Stimulated activated CD8-positive, alpha-beta memory T cell treated with anti-CD3 and anti-CD28 coated beads, Interleukin-12 subunit alpha, Interleukin-12 subunit beta, amount 100 ng/mL, for 1 hour (primary cell): ENCODE measurements at places on chromosomes 2 and 18.

DNA sequence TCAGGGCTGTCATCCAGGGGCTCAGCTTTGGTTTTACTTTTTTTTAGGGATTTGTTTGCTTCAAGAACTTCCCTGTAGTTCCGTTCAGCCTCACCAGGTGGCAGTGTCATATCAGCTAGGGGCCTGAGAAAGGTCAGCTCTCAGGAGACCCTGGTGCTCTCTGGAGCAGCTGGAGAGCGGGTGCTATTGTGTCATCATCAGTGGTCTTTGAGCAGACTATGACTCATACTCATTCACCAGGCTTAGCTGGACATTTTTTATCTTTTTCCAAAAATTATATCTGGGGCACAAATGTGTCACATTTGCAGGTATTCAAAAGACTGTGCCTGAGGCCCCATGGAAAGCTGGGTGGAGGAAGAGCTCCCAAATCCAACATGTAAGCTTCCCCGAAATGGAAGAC lies 24.4 kb downstream of the ZNF892 start:
- DNase-seq: no peak

DNA sequence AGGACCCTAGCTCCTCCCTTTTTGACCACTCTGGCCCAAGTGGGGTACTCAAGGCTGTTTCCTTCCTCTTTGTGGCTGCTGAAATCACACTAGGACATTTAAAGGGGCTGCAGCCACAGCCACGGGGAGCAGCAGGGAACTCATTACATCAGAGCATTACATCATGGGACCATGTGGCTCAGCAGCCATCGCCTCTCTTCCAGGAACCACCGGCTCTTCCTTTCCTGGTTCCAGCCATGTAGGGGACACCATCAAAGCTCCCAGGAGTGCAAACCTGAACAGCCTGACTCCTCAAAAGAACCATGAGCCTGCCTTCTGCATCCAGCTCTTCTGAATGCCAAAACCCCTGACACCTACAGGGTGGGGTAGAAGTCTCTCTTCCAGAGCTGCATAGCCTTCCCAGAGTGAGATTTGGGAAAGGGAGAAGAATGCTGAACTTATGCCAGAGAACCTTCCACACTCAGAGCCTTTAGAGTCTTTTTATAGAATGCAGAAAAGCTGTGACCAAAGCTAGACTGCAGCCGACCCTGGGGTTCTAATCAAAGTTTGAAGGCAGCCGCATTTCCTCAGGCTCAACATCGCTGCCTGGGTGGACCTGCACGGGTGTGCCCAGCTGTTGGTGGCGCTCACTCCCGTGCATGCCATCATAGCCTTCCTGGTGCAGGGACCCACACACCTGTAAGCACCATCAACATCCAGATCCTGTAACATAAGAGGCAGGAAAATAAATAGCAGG lies 121.7 kb downstream of the KLHL29 start:
- DNase-seq: no peak

GRCh38 chr2:64750001-64750816 lies 96.5 kb upstream of the SERTAD2 start:
- no peak for DNase-seq

- DNase-seq: no peak
Observed at GRCh38 chr2:202613479-202613878, 21.3 kb upstream of the FAM117B start.

DNA sequence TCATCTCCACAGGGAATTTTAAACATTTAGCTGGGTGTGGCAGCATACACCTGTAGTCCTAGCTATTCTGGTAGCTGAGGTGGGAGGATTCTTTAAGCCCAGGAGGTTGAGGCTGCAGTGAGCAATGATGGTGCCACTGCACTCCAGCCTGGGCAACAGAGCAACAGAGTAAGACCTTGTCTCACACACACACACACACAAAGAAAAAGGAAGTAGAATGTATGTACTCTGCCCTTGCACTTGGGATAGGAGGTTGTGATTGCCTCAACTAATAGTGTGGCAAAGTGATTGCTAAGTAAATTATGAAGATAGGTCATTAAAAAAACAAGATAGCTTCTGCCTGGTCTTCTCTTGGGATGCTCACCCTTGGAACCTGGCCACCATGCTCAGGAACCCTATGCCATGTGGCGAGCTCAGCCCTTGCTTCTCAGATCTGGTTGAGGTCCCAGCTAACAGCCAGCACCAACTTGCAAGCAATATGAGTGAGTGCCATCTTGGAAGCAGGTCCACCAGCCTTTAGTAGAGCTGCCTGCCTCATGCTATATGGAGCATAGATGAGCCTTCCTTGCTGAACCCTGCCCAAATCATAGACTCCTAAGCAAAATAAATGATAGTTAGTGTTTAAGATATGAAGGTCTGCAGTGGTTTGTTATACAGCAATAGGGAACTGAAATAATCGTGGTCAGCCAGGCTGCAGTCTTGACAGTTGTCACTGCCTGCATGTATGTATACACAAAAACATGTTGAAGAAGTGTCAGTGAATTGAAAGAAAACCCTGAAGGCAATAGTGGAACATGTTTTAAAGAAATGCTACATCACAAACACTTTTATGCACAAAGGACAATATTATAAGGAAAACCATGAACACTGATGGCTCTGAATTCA lies 30.1 kb upstream of the PNO1 start:
- DNase-seq: no peak

- DNase-seq: no peak
Observed at GRCh38 chr2:201507725-201508124, 56.2 kb downstream of the STRADB start.

DNA sequence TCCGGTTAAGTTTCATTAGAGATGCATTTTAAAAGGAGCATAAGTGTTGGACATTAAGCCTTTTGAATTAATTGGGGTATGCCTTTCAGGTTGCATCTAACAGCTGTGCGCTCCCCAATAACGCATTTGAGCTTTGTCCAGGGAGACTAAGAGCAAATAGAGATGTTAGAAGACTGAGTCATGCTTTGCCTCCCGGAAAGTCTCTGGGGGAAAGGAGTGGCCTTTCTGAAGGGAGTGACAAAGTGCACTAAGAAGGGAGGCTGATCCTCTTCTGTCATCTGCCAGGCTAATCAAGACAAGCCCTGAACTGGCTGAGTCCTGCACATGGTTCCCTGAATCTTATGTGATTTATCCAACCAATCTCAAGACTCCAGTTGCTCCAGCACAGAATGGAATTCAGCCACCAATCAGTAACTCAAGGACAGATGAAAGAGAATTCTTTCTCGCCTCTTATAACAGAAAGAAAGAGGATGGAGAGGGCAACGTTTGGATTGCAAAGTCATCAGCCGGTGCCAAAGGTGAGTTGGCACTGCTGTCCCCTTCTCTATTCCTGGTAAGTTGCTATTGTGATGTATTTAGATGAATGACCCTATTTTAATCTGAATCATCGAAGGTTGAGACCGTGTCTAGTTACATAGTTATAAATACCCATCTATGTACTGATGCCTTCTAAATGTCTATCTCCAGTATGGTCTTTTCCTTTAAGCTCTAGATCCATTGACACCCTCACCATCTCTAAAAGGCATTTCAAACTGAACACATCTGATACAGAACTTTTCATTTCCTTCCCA lies 12.1 kb downstream of the TTL start:
- DNase-seq: no peak

DNA sequence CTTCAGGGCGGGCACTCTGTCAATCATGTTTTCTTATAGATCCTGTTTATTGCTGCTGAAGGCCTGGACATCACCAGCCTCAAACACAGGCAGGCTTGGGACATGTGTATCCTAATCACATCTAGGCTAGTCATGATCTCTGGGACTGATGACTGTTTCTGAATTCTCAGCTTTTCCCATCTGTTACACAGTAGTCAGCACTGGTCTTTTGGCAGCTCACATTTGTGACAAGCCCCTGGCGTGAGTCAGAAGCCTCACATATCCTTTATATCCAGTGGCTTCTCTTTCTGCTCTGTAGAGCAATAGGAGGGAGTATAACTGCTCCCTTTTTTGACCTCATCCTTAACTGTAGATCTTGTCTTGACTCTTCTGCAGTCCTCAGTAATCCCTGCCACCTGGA lies 4.5 kb downstream of the SEMA4F start:
- DNase-seq: no peak

- no peak for DNase-seq
Observed at GRCh38 chr2:241695651-241696050, 6.2 kb upstream of the ING5 start.

GRCh38 chr2:97739020-97739892 lies 25.9 kb downstream of the ZAP70 start:
- no peak for DNase-seq

- DNase-seq: no peak
Observed at GRCh38 chr18:54616220-54616848, 25.3 kb downstream of the DYNAP start.

- no peak for DNase-seq
Observed at GRCh38 chr2:219254590-219255201, 978 bp upstream of the TUBA4A start.

GRCh38 chr2:65727381-65727780 lies 295.0 kb upstream of the SPRED2 start:
- no peak for DNase-seq

- DNase-seq: no peak
Observed at GRCh38 chr2:68907920-68908253, 36.7 kb upstream of the BMP10 start.

DNA sequence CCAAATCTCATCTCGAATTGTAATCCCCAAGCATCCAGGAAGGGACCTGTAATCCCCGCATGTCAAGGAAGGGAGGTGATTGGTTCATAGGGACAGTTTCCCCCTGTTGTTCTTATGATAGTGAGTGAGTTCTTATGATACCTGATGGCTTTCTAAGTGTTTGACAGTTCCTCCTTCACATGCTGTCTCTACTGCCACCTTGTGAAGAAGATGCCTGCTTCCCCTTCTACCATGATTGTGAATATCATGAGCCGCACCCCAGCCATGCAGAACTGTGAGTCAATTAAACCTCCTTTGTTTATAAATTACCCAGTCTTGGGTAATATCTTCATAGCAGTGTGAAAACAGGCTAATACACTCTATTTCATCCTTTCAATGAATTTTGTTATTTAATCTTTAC lies 446.7 kb downstream of the RNF144A start:
- DNase-seq: no peak

- no peak for DNase-seq
Observed at GRCh38 chr18:24126155-24126961, 12.5 kb upstream of the CABYR start.

DNA sequence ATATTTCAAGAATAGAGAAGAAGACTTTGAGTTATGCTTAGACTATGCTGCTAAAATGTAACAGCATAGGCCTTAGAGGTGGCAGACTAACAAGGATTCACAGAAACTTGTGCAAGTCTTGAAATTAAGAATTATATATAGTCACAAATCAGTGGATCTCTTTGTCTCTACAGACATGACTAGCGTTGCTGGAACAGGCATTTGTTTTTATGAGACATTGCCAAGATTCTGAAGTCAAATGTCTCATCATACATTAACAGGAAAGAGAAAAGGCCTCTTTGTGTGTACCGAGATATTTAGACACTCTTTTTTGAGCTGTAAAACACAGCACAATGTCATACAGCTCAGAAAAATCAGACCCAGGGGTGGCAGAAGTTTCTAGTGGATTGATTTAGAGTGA lies 207.1 kb downstream of the TMX3 start:
- DNase-seq: no peak

DNA sequence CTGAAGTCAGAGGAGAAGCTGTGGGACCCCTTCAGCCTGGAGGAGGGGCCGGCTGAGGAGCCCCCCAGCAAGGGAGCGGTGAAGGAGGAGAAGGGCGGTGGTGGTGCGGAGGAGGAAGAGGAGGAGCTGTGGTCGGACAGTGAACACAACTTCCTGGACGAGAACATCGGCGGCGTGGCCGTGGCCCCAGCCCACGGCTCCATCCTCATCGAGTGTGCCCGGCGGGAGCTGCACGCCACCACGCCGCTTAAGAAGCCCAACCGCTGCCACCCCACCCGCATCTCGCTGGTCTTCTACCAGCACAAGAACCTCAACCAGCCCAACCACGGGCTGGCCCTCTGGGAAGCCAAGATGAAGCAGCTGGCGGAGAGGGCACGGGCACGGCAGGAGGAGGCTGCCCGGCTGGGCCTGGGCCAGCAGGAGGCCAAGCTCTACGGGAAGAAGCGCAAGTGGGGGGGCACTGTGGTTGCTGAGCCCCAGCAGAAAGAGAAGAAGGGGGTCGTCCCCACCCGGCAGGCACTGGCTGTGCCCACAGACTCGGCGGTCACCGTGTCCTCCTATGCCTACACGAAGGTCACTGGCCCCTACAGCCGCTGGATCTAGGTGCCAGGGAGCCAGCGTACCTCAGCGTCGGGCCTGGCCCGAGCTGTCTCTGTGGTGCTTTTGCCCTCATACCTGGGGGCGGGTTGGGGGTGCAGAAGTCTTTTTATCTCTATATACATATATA lies 46.0 kb downstream of the BOLA3 start:
- DNase-seq: no peak

DNA sequence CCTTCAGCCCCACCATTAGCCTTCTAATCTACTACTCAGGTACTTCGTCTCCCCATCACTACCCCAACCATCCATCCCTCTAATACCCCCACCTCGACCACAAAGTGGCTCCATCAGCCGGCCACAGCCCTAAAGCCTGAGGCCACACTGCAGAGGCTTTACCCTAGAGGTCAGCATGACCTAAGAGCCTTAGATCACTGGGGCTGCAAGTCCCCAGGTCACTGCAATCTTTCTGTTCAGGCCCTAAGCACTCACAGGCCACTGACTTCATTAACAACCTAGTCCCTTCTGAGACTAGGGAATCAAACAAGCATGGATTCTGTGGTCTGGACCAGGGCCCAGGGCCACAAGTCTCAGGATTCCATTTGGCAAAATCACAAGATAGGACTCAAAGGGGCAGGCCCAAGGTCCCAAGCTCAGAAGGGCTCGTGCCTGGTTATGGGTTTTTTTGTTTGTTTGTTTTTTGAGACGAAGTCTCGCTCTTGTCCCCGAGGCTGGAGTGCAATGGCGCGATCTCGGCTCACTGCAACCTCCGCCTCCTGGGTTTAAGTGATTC lies 37.0 kb upstream of the PKDCC start:
- no peak for DNase-seq

DNA sequence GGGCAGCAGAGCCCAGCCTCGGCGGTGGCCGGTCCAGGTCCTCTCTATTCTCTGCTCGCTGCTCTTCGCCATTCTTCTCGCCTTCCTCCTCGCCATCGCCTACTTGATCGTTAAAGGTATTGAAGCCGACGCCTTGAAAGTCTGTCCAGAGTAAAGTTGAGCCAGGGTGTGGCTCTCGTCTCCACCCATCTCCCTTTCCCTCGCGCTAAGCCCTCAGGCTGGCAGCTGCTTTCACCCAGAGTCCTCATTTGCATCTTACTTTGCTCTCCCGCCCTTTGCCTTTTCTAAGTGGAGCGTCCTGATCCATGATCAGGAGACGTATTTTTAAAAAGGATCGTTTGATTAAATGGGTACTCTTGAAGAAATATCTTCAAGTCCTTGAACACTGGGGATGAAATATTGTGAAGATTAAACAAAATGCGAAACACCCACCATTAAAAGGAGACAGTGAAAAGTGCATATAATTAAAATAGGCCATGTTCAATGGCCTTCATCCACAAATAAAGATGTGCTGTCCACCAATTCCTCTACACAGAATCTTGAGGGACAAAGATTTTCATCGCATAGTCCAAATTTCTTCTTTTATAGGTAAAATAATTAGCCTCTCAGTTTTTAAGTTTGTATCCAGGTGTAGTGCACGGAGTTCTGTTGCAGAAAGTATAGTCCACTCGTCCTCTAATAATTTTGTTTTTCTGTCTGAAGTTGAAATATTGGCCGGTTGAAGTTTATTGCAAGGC lies 657 bp downstream of the ARL6IP6 start:
- DNase-seq: no peak
